Inflammatory macrophage (primary cell): ENCODE measurements at places on chromosomes 5 and 9.

- DNase-seq, result no peak
Measured at GRCh38 chr5:136814619-136815378, 449.5 kb upstream of the TRPC7 start.

GRCh38 chr5:142735323-142736246 lies 34.6 kb upstream of the ARHGAP26 start:
- DNase-seq, result no peak

- DNase-seq, result no peak
Measured at GRCh38 chr9:69023650-69024049, 9.7 kb upstream of the PRKACG start.

DNA sequence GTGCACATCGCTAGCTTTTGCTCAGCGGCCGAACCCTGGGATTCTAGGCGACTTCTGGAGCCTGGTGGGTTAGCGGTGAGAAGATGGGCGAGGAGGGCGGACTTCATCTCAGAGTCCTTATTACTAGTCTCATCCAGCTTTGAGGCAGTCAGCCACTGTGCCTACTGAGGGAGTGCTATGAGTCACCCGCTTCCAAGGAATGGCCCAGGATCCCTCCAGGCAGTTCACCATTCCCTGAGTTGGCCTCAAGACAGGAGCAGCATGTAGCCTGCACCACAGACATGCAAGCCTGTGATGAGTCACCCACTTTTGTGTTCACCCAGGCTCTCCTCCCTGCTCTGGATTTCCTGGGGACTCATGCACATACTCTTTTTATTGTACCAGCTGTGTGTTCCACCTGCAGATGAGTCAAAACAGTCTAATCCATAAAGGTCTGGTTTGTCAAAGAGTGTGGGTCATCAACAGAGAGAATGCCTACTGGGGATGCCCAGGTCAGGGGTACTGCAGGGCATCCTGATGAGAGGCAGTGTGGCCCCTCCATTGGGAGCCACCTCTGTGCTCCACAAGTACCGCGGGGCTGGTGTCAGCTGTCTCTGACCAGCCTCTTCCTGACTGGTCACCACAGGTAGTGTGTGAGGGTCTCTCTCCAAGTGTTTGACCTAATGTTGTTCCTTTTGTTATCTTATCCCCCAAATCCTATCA lies 20.2 kb downstream of the SLC22A5 start:
- DNase-seq, result no peak
